ENCODE measurements at places on chromosomes 12 and 14.

DNA sequence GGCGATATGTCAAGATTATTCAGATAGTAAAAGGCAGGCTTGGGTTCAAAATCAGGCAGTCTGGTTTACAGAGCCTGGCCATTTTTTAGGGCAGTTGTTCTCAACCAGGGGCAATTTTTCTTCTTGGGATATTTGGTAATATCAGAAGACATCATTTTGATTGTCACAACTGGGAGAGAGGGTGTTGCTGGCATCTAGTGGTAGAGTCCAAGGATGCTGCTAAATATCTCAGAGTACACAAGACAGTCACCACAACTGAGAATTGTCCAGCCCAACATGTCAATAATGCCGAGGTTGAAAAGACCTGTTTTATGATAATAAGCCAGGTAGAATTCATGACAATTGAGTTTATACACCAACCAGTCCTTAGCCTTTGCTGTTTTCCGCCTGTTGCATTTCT is 733.9 kb downstream of the NRXN3 start:
- no peak for DNase-seq

- DNase-seq: no peak
Observed at GRCh38 chr12:94329366-94329765, 130.3 kb downstream of the CEP83 start.

GRCh38 chr12:4267704-4268328 is 5.7 kb upstream of the CCND2 start:
- DNase-seq: no peak

- DNase-seq: no peak
Observed at GRCh38 chr12:32595251-32595650, 83.8 kb upstream of the DNM1L start.

DNA sequence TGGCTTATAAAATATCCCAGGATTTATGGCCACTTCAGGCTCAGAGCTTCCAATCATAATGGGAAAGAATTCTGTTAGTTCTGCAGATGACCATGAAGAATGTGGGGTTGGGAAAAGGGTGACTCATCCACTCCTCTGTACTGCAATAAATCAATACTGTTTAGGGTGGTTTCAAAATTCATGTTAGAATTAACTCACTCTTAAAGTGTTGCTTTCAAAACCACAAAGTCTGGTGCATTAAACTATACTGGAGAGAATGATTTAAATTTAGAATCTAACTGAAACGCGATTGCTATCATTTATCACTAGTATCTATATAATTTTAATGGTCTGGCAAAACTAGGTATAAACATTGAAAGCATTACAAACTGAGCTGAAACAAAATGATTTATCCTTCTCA is 798 bp downstream of the CCDC198 start:
- peak; percentile 81 for DNase-seq

GRCh38 chr12:67025543-67026114 is 243.5 kb upstream of the CAND1 start:
- no peak for DNase-seq

GRCh38 chr14:65585216-65585615 is 172.7 kb downstream of the FUT8 start:
- DNase-seq: no peak

DNA sequence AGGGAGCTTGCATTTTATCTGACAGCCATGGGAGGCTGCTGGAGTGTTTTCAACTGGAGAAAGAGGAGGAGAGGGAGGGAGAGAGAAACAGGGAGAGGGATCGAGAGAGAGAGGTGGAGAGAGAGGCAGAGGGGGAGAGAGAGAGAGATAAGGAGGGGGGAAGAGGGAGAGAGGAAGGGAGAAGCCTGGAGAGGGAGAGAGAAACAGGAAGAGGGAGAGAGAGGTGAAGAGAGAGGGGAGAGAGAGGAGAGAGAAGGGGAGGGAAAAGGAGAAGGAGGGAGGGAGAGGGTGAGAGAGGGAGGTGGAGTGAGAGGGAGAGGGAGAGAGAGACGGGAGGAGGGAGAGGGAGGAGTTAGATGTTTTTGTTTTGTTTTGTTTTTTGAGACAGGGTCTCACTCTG is 45.6 kb downstream of the DNAH10 start:
- DNase-seq: no peak

DNA sequence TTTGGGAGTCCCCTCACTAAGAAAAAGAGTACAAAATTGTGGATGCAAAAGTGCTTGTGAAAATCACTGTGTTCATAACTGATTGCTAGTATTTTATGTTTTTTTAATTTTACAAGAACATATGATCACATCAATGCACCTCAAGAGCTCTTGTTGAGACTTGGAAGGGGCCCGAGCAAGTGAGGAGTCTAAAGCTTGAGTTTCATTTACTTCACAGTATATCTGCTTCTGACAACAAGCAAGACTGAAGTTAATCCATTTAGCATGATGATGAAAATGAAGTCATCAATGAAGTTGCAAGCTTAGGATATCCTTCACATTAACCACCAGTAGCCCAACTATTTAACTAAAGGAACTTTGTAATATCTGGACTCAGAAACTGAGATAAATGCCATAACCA is 182.5 kb upstream of the DIO2 start:
- DNase-seq: peak; percentile 94

DNA sequence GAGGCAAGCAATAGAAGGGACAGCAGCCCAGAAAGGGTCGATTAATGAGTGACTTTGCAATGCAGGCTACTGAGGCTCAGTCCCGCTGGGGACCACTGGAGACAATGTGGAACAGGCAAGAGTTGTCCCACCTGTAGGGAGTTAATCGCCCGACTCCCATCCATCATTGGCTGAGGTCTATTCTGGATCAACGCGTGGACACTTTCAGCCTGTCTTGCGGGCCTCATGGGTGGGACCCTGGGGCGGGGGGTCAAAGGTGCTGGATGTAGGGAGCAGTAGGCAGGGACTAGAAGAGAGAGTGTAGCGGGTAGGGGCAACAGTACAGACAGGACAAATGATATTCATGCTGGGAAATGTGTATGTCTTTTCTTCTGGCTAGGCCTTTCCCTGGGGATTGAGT is 6.1 kb downstream of the IFI27L2 start:
- DNase-seq: no peak

DNA sequence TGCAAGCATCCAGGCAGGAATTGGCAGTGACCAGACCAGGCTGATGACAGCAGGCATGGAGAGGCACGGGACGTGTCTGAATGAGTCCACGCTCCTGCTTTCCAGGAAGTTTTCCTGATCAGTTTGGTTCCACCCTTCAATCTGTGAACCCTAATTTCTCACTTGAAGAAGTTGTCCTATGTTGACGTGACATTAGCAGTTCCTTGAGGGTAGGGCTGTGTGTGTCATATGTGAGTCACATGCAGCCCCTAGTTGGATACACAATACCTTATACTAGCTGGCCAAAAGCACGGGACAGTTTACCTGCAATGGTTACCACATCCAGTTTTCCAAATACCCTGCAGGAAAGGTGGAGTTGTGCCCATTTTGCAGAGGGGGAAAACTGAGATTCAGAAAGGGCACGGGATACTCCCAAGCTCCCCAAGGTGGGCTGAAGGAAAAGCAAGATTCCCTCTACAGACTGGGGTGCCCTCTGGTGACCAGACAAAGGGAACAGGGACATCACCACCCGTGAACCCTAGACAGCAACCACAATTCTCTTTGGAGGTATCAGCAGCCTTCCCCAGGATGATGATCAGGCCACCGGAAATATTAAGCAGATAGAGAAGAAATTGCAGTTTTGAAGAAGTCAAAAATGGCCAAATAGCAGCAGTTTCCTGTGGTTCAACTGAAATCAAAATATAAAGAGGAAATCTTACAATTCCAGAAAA is 194.5 kb downstream of the PHETA1 start:
- no peak for DNase-seq

DNA sequence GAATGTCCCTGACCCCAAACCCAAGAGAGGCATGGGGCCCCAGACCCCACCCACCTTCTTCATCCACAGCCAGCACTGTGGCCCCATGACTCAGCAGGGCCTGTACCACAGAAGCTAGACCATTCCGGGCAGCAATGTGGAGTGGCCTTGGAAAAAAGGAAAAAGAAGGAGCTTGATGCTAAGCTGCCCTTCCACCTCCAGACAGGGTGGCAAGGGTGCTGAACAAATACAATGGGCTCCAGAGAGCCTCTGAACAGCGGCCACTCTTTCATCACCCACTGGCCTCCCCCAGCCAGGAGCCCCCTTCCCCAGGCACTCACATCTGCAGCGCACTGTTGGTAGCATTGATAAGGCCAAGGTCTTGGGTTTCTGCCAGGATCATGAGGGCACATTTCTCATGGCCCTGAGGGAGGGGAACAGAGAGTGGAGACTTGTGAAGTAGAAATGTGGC is 13.9 kb downstream of the SLC39A5 start:
- DNase-seq: no peak

- DNase-seq: no peak
Observed at GRCh38 chr12:47297993-47298392, 218.2 kb upstream of the AMIGO2 start.

DNA sequence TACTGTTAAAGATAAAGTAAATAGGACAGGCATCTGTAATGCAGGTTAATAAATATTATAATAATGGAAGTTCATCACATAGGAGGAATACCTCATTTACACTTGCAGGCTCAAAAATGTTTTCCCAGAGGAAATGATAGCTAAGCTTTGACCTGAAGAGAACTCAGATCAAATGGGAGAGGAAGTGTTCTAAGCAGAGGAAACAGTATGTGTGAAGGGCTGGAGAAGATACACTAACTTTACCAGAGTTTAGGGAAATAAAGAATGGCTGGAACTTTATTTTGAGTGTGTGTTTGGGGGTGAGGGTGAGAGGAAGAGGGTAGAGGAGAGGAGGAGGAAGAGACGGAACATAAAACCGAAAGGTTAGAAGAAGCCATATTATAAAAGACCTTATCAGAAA is 34.0 kb upstream of the AP4S1 start:
- DNase-seq: no peak

All from DMS79 treated with DMSO at 0.1 percent for 48 hours (cell line).